ENCODE measurements at places on chromosomes 7 and 10.

- no peak for DNase-seq
Measured at GRCh38 chr10:106661767-106662140, 502.8 kb downstream of the SORCS1 start.

- DNase-seq: no peak
Measured at GRCh38 chr10:60032723-60033122, 126.4 kb upstream of the CCDC6 start.

GRCh38 chr7:25455683-25456251, 227.5 kb upstream of the NPVF start:
- DNase-seq: no peak

- no peak for DNase-seq
Measured at GRCh38 chr10:112209684-112210131, 26.1 kb upstream of the GPAM start.

GRCh38 chr7:158355456-158356065, 232.1 kb downstream of the PTPRN2 start:
- peak; percentile 72 for DNase-seq
